Stimulated activated CD4-positive, alpha-beta T cell treated with anti-CD3 and anti-CD28 coated beads, Interleukin-2, amount 100 ng/mL, for 4 hours (primary cell): ENCODE measurements at places on chromosomes 7 and 10.

GRCh38 chr10:31918671-31919409 lies 9.8 kb downstream of the ARHGAP12 start:
- no peak for DNase-seq

DNA sequence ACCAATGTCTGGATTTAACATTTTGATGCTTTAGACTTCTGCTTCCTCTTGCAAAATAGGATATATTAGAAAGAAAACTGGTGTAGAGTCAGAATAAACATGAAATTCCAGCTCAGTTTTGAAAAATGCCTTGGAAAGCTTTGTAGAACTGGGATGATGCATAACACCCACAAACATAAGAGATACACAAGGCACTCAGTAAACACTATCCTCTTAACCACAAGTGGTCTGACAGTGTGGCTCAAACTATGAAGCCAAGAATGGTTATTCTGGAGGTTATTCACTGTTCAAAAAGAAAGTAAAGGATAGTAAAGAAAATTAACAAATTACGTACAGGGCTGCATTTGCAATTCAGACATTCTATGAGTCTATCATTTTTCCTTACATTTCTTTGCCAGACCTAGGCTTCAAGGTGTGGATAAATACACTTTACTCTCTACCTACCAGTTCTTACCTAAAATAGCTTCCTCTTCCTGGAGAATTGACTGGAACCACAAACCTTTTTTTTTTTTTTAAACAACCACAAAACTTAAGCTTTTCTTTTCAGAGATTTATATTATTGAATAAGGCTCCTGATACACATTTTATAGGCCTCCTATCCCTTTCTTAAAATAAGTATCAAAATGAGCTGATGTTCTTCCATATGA lies 9.0 kb upstream of the RSBN1L start:
- no peak for DNase-seq

- no peak for DNase-seq
Observed at GRCh38 chr10:3950676-3951275, 165.8 kb upstream of the KLF6 start.

- no peak for DNase-seq
Observed at GRCh38 chr7:1677206-1678080, 7.4 kb downstream of the ELFN1 start.
